Prostate gland (tissue), 2 donors: ENCODE measurements at places on chromosomes 4 and X.

- no peak for DNase-seq
Observed at GRCh38 chr4:34720571-34720970, 1523.7 kb downstream of the ARAP2 start.

GRCh38 chrX:131874300-131874699, 148.8 kb upstream of the STK26 start:
- no peak for DNase-seq

DNA sequence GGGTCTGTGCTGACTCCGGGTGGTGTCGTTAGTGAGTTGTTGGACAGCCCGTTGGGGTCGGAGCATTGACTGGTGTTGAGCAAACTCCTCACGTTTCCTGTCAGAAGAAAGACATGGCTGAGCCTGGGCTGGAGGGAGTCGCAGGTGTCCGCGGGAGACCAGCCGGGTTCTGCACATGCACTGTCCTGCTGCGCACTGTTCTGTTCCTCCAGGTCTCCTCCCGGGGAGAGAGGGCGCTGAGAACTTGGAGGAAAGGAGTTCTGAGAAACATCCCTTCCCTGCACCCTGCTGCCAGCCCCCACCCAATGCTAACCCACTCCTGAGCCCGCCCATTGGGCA, 1.1 kb downstream of the ZNF141 start:
- DNase-seq: no peak

DNA sequence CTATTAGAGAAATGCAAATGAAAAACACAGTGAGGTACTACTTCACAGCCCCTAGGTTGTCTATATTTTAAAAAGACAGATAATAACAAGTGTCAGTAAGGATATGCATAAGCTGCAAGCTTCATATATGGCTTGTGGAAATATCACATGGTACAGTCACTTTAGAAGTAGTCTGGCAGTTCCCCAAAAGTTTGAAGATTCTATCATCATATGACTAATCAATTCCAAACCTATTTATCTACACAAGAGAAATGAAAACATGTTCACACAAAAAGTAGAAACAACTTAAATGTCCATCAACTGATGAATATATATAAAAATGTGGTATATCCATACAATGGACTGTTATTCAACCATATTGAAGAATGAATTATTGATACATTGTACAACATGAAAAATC, 185.8 kb upstream of the STK26 start:
- no peak for DNase-seq

DNA sequence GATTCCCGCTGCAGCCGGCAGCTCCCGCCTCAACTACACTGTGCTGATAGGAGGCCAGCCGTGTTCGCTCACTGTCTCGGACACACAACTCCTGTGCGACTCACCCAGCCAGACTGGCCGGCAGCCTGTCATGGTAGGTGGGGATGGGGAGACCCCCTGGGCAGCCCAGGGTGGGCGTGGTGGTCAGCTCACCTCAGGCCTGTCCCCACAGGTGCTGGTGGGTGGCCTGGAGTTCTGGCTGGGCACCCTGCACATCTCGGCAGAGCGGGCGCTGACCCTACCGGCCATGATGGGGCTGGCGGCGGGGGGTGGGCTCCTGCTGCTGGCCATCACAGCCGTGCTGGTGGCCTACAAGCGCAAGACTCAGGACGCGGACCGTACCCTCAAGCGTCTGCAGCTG, 9.5 kb downstream of the PLXNA3 start:
- no peak for DNase-seq

GRCh38 chr4:61160478-61160877, 39.6 kb upstream of the ADGRL3 start:
- DNase-seq: no peak

DNA sequence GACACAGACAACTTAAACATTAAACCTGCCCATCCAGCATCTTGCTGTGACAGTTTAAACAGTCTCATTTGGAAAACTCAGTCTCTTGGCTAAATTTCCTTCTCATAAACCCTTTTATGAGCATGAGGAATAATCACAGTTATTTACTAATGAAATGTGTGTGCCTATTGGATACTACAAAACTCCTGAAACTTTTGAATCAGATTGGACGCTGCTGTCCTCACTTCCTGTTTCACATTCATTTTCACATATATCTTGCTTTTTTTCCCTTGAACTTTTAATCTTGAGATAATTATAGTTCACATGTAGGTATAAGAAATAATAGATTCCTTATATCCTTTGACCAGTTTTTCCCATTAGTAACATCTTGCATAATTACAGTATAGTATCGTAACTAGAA, 111.7 kb downstream of the CDKL5 start:
- DNase-seq: peak; percentile 10

DNA sequence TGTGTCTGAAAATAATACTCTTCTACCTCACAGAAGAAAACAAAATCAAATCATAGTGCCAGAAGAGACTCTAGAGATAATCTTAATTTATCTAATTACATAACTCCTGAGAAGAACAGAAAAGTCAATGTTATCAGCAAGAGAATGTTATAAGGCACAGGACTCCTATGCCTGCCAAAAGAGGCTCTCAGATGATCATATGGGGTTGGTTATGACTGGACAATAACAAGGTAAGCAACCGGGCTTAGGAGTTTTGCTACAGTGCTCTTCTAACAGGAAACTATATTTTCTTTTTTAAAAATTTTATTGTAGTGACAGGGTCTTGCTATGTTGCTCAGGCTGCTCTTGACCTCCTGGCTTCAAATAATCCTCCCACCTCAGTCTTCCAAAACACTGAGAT, 3.5 kb upstream of the C4orf17 start:
- DNase-seq: no peak

GRCh38 chrX:122567911-122568310, 616.2 kb upstream of the GRIA3 start:
- DNase-seq: no peak

- DNase-seq: no peak
Observed at GRCh38 chr4:188195389-188195985, 56.2 kb downstream of the TRIML1 start.

GRCh38 chr4:121146530-121146929, 17.6 kb downstream of the TNIP3 start:
- no peak for DNase-seq

DNA sequence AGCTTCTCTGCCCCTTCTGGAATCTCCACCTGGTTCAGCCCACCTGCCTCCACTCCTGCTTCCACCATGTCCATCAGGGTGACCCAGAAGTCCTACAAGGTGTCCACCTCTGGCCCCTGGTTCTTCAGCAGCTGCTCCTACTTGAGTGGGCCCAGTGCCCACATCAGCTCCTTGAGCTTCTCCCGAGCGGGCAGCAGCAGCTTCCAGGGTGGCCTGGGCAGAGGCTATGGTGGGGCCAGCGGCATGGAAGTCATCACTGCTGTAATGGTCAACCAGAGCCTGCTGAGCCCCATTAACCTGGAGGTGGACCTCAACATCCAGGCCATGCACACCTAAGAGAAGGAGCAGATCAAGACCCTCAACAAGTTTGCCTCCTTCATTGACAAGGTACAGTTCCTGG, 74.4 kb upstream of the ZXDA start:
- no peak for DNase-seq

- no peak for DNase-seq
Observed at GRCh38 chr4:147482281-147482680, 1.4 kb downstream of the EDNRA start.

- DNase-seq: no peak
Observed at GRCh38 chrX:151912221-151912620, 468 bp upstream of the MAGEA4 start.

DNA sequence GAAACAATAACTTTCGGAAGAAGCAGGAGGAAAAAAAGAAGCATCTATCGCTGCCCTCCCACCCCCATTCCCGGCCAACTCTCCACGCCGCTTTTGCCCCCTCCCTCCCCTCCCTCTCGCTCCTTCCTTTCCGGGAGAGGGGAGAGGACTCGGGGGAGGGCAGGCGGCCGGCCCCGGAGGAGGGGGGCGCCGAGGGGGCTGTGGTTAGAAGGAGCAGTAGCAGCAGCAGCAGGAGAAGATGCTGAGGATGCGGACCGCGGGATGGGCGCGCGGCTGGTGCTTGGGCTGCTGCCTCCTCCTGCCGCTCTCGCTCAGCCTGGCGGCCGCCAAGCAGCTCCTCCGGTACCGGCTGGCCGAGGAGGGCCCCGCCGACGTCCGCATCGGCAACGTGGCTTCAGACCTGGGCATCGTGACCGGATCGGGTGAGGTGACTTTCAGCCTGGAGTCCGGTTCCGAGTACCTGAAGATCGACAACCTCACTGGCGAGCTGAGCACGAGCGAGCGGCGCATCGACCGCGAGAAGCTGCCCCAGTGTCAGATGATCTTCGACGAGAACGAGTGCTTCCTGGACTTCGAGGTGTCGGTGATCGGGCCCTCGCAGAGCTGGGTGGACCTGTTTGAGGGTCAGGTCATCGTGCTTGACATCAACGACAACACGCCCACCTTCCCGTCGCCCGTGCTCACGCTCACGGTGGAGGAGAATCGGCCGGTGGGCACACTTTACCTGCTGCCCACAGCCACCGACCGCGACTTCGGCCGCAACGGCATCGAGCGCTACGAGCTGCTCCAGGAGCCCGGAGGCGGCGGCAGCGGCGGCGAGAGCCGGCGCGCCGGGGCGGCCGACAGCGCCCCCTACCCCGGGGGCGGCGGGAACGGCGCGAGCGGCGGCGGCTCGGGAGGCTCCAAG, 1.3 kb downstream of the PCDH7 start:
- DNase-seq: peak; percentile 19

- no peak for DNase-seq
Observed at GRCh38 chr4:139655116-139655515, 10.5 kb upstream of the MGST2 start.

DNA sequence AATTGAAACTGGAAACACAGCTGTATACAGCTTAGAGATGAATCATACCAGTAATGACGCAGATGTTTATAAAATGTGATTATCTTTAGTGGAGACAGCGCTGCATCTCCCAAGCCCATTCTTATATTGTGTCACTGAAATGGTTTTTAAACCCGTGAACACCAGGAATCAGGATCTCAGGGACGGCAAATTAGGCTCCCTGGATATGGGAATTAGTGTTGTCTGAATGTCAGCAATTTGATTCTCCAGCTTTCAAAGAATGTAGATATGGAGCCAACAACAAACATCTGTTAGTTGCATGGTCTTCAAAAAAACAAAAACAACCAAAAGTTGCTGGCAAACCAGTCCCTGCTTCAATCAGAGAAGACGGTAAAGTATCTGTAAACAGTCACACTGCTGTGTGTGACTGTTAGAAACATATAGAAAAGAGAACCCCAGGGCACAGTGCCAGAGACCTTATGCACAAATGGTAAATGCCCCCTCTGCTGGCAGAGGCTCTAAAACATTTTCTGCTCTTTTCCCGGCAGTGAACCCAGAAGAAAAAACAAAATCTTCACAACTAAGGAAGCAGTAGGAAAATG, 351.9 kb upstream of the FTHL17 start:
- peak; percentile 14 for DNase-seq

DNA sequence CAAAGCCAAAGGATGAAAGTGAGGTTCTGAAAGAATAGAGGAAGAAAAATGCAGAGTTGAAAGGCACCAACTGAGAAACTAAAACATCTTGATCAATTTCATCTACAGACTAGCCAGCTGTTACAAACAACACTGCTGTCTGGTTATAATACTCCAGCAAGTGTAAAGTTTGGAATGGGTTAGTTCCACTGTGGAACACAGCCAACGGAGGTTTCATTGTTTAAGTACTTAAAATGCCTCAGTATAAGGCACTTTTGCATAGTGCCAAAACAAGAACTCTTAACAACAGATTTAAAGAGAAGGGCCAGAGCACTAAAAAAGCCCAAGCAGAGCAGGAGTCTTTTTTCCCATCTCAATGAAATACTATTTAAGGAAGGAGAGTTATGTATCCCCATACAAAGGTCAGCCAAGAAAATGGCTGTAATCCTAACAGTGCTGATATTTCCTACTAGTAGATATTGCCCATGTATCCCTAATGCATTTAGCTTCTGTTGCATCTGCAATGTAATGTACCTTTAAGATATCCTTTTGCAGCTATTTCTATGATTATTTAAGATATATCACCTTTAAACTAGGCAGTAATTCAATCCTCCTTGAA, 16.5 kb downstream of the ACSL4 start:
- no peak for DNase-seq

- no peak for DNase-seq
Observed at GRCh38 chr4:123423819-123424218, 27.2 kb downstream of the SPRY1 start.

- DNase-seq: no peak
Observed at GRCh38 chr4:147984065-147984777, 252.3 kb downstream of the ARHGAP10 start.

DNA sequence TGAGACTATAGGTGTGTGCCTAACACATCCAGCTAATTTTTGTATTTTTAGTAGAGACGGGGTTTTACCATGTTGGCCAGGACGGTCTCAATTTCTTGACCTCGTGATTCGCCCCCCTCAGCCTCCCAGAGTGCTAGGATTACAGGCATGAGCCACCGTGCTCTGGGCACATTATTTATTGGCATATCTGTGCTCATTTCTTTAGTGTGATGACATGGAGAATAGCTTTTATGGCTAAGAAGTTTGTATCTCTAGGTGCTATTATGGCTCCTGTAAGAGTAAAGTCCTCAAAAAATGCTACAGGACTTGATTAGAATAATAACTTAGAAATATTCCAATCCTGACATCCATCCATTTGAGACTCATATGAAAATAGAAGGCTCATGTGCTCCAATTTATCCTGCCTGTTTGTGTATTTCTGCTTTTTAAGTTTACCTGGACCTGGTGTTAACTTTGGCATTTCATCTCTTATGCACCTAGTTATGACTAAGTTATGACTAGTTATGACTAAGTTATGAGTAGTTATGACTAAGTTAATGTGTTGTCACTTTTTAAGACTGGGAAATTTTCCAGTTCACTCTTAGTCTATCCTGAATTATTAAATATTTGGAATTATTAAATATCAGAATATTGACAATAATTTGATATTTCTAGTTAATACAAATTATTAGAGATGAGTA, 36.4 kb upstream of the UNC5C start:
- DNase-seq: no peak

DNA sequence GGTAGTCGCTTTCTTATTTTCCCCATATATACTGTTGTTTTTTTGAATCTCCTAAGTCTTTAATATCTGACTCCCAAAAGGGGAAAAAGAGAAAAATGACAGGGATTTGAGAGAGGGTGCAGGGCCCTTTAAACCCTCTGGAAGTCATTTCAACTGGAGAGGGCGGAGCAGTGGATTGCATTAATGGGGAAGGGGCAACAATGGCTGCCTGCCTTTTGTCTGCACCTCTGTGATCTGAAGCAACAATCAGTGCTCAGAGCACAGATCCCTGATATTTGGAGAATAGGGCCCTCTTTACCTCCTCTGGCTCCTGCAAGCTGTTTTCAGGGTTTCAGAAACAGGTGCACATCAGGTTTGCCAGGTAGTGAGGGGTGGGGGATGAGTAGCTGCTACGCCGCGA, 1458.3 kb upstream of the TENM3 start:
- no peak for DNase-seq

- no peak for DNase-seq
Observed at GRCh38 chr4:162804351-162804924, 362.3 kb downstream of the NAF1 start.

DNA sequence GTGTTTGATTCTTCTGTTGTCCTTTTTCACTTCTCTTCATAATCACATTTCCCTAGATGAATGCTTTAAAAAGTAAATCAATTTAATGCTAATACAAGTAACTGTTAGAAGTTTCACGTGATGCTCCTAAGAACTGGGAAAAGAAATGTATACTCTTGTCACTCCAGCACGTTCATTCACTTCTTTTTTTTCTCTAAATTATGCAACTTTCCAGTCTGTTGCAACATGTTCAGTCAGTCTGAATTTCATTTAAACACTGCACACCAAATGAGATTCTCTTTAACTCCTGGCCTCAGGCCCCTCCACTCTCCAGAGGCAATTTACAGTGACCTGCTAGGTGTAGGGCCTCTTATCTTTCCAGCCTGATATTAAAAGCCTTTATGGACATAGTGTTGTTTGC, 321.9 kb downstream of the HS3ST1 start:
- no peak for DNase-seq
